ENCODE measurements at places on chromosomes 7 and 10.

DNA sequence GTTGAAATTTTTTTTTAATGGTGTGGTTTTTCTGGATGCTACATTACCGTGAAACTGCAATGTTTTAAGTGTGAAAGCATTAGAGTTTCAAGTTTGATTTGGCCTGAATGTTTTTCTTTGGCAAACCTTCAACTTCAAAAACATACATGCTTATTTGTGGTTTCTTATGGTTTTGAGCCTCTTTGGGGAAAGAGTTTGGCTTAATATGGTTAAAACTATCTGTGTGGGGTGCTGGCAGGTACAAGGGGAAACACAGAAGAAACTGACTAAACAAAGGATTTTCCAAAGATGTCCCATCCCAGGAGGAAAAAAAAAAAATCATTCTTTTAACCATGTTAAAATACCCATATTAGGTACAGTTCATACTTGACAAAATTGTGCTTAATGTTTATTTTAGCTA lies 121.1 kb downstream of the HGF start:
- no peaks in the 10 kb centered on the region for H3K36me3 ChIP-seq
- no peak overlapping the region for H3K27ac ChIP-seq
- H3K27me3 ChIP-seq = no peaks in the 10 kb centered on the region

DNA sequence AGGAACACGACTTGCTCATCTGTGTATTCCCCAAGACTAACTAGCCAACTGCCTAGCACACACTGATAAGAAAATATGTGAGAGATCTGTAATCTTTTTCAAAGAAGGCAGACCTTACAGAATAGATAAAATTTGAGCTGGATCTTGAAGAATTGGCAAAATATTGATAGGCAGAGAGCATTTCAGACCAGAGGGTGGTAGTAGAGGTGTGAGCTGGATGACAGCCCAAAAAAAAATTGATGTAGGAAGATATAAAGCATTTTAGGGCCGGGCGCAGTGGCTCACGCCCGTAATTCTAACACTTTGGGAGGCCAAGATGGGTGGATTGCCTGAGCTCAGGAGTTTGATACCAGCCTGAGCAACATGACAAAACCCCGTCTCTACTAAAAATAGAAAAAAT lies 1.2 kb upstream of the ZNF746 start:
- DNase-seq = no peak
- peaks cover 2% of the 10 kb centered on the region for H3K36me3 ChIP-seq
- no peak overlapping the region for H3K27ac ChIP-seq
- no peak overlapping the region for H3K4me3 ChIP-seq

DNA sequence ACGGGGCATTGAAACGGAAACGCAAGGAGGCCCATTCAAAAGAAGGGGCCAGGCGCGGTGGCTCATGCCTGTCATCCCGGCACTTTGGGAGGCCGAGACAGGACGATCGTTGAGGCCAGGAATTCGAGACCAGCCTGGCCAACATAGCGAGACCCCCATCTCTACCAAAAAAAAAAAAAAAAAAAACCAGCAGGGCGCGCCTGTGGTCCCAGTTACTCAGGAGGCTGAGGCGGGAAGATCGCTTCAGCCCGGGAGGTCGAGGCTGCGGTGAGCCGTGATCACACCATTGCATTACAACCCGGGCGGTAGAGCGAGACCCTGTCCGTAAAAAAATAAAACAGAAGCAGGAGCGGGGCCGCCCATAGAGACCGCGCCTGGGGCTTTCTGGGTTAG lies 396 bp downstream of the PSMG3 start:
- H3K36me3 ChIP-seq = peaks cover 14% of the 10 kb centered on the region
- DNase-seq = no peak
- peak overlapping the region; percentile 81 for H3K4me3 ChIP-seq
- H3K27me3 ChIP-seq = no peaks in the 10 kb centered on the region

DNA sequence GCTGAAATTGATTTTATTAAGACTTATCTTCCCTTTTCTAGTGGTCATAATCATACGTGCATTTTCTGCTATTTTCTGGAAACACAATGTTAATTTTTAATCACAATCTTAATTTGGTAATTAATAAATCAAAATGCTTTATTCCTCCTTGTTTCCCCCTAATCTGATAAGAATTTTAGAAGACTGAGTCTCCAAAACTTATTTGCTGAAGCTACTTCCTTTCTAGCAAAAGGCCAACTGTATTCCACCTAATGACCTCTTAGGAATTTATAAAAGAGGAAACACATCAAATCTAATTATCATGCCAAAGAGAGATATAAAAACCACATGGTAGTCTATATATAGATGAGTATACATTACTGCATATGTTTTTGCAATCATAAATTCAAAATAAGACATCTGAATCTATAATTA lies 140.6 kb downstream of the GNAI1 start:
- no peaks in the 10 kb centered on the region for H3K36me3 ChIP-seq
- no peak for DNase-seq
- H3K27ac ChIP-seq = no peak overlapping the region
- no peak overlapping the region for H3K4me3 ChIP-seq
- peaks cover 8% of the 10 kb centered on the region for H3K4me1 ChIP-seq

- H3K36me3 ChIP-seq = no peaks in the 10 kb centered on the region
- peak; percentile 86 for DNase-seq
- H3K4me3 ChIP-seq = peak overlapping the region; percentile 55
- no peaks in the 10 kb centered on the region for H3K4me1 ChIP-seq
- no peaks in the 10 kb centered on the region for H3K27me3 ChIP-seq
- H3K27ac ChIP-seq = peak overlapping the region; percentile 84
Observed at GRCh38 chr10:33005322-33006301, 47.6 kb upstream of the ITGB1 start.

- H3K27me3 ChIP-seq = no peaks in the 10 kb centered on the region
- no peaks in the 10 kb centered on the region for H3K4me1 ChIP-seq
- no peak overlapping the region for H3K27ac ChIP-seq
- H3K4me3 ChIP-seq = no peak overlapping the region
- DNase-seq = no peak
- no peaks in the 10 kb centered on the region for H3K36me3 ChIP-seq
Observed at GRCh38 chr10:34430685-34431084, 384.4 kb downstream of the PARD3 start.

GRCh38 chr10:74906611-74907198 lies 80.3 kb downstream of the KAT6B start:
- H3K27ac ChIP-seq = no peak overlapping the region
- no peak for DNase-seq
- no peaks in the 10 kb centered on the region for H3K27me3 ChIP-seq
- no peak overlapping the region for H3K4me3 ChIP-seq
- H3K4me1 ChIP-seq = peaks cover 28% of the 10 kb centered on the region

DNA sequence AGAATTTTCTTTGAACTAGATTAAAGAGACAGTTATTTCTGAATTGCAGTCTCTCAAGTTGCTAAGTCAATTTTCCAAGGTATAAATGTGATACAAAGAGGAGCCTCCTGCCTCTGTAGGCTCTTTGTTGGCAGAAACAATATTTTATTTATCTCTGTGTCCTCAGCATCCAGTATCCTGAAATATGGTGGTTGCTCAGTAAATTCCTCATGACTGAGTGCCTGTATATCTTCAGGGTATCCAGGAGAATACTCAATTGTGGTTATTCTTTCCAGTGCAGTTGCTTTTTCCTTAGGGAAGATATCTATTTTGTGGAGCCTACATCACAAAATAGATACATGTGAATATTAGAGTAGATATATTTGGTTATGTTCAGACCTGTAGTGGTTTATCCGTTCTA lies 144.8 kb upstream of the FERD3L start:
- H3K27ac ChIP-seq = no peak overlapping the region
- peaks cover 10% of the 10 kb centered on the region for H3K4me1 ChIP-seq
- no peak overlapping the region for H3K4me3 ChIP-seq
- H3K27me3 ChIP-seq = no peaks in the 10 kb centered on the region
- DNase-seq = no peak

- no peak for DNase-seq
- no peak overlapping the region for H3K4me3 ChIP-seq
- no peaks in the 10 kb centered on the region for H3K36me3 ChIP-seq
- peaks cover 13% of the 10 kb centered on the region for H3K4me1 ChIP-seq
Observed at GRCh38 chr7:98823226-98823625, 46.6 kb downstream of the TMEM130 start.

DNA sequence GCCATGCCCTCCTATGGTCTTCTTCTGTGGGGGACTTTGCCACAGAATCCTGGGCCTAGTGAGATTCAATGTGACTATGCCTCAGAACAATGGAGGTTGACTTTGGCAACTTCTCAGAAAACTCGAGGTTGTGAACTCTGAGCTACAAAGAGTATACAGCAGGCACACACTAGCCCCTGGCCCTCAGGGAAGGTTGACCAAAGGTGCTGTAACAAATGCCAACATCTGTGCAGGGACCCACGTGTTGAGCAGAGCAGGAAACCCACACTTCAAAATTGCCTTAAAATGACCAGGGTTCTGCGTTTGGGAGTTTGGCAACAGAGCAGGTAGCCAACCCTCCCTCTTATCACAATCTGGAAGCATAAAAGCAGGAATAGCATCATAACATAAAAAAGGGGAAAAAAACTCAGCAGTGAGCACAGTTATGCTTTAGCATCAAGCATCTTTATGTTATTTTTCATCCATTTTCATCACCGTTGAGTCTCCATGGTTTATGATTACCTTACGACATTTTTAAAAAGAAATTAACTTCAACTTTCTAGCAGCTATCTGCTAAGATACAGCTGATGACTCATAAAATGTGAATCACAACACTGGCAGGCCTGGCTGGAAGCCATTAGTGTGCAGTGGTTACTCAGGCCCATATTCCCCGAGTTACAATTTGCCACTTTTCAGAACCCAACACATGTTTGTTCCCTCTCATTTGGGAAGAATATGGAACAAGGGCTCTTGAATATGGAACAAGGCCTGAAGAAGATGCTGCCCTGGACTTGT lies 11.1 kb downstream of the PRLHR start:
- H3K27ac ChIP-seq = no peak overlapping the region
- DNase-seq = no peak
- no peak overlapping the region for H3K4me3 ChIP-seq
- no peaks in the 10 kb centered on the region for H3K27me3 ChIP-seq

- no peaks in the 10 kb centered on the region for H3K27me3 ChIP-seq
- no peaks in the 10 kb centered on the region for H3K36me3 ChIP-seq
- no peak overlapping the region for H3K4me3 ChIP-seq
- H3K27ac ChIP-seq = no peak overlapping the region
- no peak for DNase-seq
Observed at GRCh38 chr7:91557789-91558404, 293.7 kb downstream of the FZD1 start.

DNA sequence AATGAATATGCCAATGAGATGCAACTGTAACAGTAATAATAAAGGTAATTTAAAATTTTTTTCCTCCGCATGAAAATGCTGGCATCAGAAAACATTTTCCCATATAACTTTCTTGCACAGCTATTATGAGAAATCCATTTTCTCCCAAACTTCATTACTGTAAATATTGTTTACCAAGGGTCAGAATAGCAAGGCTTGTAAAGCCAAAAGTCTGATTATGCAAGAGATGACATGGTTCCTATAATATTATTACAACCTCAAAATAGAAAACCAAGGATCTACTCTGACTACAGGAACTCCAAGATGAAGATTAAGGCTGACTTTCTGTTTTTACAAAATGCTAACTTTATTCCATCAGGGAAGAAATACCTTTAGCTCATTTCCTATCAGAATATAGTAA lies 162.7 kb upstream of the CDK1 start:
- H3K27me3 ChIP-seq = no peaks in the 10 kb centered on the region
- H3K36me3 ChIP-seq = no peaks in the 10 kb centered on the region
- DNase-seq = no peak

DNA sequence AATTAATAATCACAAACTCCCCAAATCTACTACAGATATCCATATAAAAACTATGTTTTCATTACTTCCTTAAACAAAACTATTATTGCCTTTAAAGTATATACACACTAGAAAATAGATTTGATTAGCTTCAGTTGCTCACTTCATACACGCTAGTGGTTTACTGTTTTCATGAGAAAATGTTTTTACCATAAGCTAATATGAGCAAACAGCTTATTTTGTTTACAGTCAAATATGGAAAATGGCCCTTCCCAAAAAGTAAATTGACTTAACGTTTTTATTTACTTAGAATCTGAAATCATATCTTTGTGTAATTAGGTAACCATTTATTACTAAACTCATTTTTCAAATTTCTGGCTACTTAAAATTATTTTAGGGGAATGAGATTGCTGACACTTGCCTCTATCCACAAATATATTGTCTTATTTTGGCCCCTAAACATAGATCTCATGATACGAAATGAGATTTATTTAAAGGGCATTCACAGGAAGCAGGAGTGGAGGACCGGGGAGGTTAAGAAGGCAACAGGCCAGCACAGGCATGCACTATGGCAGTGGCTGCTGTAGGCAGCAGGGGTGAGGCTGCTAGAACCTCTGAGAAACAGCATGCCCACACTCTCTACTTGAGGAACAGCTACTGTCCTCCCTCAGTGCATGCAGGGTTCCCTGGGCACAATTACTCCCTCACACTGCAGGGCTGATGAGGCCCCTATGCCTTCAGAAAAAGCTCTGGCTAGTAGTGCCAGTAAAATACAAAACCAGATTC lies 29.6 kb upstream of the SOSTDC1 start:
- H3K27me3 ChIP-seq = no peaks in the 10 kb centered on the region
- no peak overlapping the region for H3K4me3 ChIP-seq
- no peaks in the 10 kb centered on the region for H3K4me1 ChIP-seq
- no peak overlapping the region for H3K27ac ChIP-seq
- no peak for DNase-seq
- no peaks in the 10 kb centered on the region for H3K36me3 ChIP-seq

- H3K27me3 ChIP-seq = no peaks in the 10 kb centered on the region
- no peaks in the 10 kb centered on the region for H3K4me1 ChIP-seq
- DNase-seq = peak; percentile 78
- no peak overlapping the region for H3K4me3 ChIP-seq
- H3K36me3 ChIP-seq = no peaks in the 10 kb centered on the region
- peak overlapping the region; percentile 68 for H3K27ac ChIP-seq
Observed at GRCh38 chr7:55056577-55057480, 38.0 kb downstream of the EGFR start.

- H3K27me3 ChIP-seq = no peaks in the 10 kb centered on the region
- no peak for DNase-seq
- H3K4me3 ChIP-seq = no peak overlapping the region
- H3K4me1 ChIP-seq = no peaks in the 10 kb centered on the region
Observed at GRCh38 chr10:21962358-21962757, 41.2 kb downstream of the DNAJC1 start.

DNA sequence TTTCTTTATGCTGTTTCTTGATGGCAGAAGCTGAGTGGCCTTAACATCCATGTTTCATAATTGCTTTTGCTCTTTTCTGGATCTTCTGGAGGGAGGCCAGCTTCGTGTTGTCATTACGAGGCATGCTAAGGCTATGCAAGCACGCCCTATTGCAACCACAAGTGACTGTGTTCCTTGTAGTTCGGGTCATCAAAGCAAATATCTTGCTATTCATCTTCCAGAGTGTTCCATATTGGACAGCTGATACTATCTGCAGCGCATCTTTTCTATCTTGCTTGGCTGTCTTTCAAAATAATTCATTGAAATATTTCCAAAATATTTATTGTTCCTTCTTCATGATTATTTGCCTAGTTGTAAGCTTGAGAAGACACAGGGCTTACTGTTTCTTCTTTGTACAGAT lies 5.0 kb downstream of the EPHB6 start:
- H3K4me3 ChIP-seq = no peak overlapping the region
- H3K27me3 ChIP-seq = no peaks in the 10 kb centered on the region
- no peak for DNase-seq
- no peaks in the 10 kb centered on the region for H3K36me3 ChIP-seq
- H3K27ac ChIP-seq = no peak overlapping the region

GRCh38 chr7:2729031-2729892 lies 41.3 kb downstream of the AMZ1 start:
- H3K4me3 ChIP-seq = no peak overlapping the region
- no peak for DNase-seq
- H3K27ac ChIP-seq = peak overlapping the region; percentile 42

Data from right atrium auricular region (tissue), 2 donors.